LNCaP clone FGC (cell line): ENCODE measurements at places on chromosomes 12 and 14.

GRCh38 chr12:67086116-67086515 is 183.0 kb upstream of the CAND1 start:
- DNase-seq = no peak

DNA sequence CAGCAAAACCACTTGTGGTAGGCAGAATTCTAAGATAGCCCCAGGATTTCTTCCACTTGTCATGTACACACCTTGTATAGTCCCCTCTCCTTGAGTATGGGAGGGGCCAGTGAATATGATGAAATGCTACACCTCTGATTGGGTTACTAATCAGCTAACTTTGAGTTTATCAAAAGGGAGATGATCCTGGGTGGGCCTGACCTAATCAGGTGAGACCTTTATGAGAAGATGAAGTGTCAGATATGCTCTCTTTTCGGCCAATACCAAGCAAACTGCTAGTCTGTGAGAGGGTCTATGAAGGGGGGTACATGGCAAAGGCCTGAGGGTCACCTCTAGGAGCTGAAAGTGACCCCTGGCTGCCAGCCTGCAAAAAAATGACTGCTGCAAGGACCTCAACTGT is 154.3 kb upstream of the CRY1 start:
- no peak for DNase-seq

GRCh38 chr12:127414636-127415035 is 852.3 kb upstream of the TMEM132C start:
- no peak for DNase-seq

DNA sequence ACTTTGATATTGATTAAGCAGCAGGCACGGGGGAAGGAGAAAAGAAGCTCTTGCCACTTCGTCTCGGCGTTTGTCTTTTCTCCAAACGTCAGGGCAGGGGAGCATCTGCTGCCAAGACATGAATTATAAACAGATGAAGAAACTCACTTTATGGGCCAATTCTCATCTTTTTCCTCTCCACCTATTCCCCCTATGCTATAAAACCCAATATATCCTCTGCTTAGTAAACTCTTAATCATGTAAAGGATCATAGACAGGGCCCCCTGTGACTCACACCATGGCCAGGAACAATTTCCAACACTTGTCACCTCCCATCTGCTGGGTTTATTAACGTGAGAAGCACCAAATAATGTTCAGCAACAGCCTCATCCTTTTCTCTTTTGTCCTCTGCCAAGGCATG is 1092.1 kb upstream of the TMEM132C start:
- no peak for DNase-seq

GRCh38 chr12:49909826-49910225 is 6.1 kb upstream of the FAIM2 start:
- DNase-seq = no peak

- DNase-seq = no peak
These were observed 74.2 kb upstream of the ATP2B1 start for GRCh38 chr12:89782807-89783206.

DNA sequence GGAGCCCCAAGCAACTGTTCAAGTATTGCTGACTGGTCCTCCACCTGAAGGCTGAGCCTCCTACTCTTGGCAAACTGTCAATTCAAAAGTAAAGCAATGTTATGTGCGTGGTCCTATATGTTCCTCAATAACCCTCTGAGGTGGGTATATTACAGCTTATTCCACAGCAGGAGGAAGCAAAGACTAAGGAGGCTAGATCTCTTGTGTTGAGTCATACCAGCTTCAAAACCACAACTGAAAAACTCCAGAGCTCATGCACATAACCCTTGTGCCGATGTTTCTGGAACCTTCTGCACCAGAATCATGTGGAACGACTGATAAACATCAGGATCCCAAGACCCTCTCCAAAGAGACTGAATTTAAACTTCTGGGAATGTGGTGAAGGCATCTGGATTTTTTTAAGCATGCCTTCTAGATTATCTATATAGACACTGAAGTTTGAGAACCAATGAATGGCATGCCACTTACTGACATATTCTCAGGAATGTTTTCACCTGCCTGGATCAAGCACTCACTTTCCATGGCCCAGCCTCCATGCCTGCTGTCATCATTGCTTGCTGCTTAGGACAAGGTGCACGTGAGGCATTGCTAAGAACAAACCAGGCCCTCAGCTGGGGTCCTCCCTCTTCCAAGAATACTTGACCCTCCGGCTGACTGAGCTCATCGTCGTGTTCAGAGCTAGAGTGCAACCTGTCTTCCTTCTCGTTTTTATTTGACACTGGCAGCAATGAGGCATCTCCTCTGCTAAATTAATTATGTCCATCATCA is 194.7 kb downstream of the BCL11B start:
- no peak for DNase-seq

GRCh38 chr14:64636980-64637429 is 67.2 kb upstream of the PLEKHG3 start:
- DNase-seq = no peak

GRCh38 chr14:74836251-74836960 is 39.5 kb downstream of the PROX2 start:
- no peak for DNase-seq

- peak; percentile 77 for DNase-seq
These were observed 152.6 kb downstream of the DERA start for GRCh38 chr12:16063726-16064125.

- DNase-seq = no peak
These were observed 20.9 kb downstream of the AKAP6 start for GRCh38 chr14:32350020-32350419.

GRCh38 chr14:21924479-21924878 is 250.9 kb upstream of the OR4E1 start:
- DNase-seq = no peak

DNA sequence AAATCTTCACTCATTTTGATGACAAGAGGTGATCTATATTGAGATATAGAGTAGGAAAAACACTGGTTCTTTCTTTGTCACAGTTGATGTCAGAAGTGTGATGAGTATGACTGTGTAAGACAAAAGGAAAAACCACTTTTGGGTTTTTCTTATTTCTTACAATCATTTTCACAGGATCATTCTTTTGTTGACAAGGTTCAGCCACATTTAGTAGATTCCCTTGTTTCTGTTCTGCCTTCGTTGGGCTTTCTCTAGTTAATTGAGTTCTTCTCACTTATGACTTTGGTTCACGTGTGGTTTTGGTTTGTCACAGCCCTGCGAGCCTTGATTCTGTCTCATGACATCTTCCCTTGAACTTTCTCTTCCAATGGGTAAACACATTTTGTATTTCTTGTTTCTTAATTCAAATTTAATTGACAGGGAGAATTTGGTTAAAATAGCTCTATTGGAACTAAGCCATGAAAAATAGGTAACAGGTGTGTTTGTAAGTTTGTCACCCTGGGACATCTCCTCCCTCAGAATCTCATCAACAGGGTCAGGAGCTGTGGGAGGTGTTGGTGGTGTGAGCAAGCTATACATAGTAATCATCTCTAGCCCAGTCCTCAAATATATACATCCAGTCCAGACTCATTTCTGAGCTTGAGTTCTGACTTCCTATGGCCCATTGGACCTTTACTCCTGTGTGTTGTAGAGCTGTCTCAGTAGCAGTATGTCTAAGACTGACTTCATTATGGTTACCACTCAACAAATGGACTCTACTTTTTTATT is 255.3 kb downstream of the BMP4 start:
- DNase-seq = no peak

GRCh38 chr12:1435456-1435855 is 158.9 kb downstream of the FBXL14 start:
- no peak for DNase-seq

GRCh38 chr14:72830786-72831594 is 62.9 kb downstream of the DPF3 start:
- no peak for DNase-seq

DNA sequence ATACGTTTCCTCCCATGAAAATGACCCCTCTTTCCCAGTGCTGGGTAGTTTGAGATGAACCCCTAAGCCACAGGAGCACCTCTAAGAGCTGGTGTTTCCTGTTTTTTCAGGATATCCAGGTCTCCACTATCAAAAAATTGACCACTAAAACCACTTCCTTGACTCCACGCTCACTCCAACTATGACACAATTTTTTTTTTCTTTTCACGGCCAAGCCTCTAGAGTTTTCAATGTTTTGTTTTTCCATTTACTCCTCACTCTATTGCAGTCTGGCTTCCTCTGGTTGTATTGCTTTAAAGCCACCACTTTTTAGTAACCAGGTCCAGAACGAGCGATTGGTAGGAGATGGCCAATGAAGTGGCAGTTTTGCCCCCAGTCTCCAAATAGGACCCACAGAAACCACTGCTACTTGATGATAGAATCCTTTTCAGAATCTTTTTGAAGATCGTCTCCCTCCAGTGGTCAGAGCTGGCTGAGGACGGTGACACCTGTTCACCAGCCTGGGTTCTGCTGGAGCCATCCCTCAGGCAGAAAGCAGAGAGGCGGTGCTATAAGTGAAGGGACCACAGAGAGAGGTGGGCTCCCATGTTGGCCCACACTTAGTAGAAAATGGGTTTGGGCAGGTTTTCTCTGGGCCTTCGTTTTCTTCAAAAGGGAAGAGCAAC is 454.4 kb downstream of the VRK1 start:
- no peak for DNase-seq

DNA sequence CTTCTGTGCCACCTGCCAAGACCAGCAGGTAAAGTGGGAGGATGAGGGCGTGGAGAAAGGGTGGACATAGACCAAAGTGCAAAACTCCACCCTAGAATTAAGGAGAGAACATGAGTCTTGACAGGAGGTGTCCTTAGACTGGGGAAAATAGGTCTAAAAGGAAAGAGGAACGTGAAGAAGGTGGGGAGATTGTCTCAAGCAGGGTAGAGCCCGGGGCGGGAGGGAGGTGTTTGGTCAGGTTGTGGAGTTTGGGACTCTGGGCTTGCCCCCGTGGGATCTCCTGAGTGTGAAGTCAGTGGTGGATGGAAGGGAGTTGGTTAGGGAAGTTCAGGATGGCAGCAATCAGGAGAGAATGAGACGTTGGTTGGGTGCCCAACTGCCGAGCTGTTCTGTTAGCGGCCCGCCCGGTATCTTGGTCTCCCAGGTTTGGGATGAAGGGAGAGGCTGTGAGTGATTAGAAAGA is 386 bp downstream of the DGKA start:
- no peak for DNase-seq
